Kidney tubule cell (primary cell): ENCODE measurements at places on chromosomes 4 and X.

GRCh38 chrX:103687696-103688201, 1.2 kb upstream of the MORF4L2 start:
- DNase-seq: peak; percentile 72

- DNase-seq: no peak
These were observed 135.6 kb upstream of the SMAD1 start for GRCh38 chr4:145346081-145346480.

- DNase-seq: peak; percentile 57
These were observed 82.3 kb downstream of the PRSS12 start for GRCh38 chr4:118270492-118270891.

- no peak for DNase-seq
These were observed 33.4 kb downstream of the AFAP1 start for GRCh38 chr4:7906171-7906701.

DNA sequence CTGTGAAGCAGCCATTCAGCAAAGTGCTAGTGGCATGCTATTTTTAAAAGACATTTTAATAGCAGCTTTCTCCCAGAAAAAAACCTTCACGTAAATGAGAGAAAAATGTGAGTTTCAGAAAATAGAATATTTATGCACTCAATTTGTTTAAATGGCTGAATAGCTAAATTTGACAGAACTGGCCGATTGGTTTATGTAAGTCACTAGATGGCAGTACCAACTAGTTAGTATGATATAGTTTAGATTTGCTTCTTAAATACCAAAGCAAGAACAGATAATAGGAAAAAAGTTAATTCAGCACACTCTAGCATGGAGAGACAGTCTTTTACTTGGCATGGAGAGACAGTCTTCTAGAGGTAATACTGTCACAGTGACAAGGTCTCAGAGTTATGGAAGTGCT, 250.1 kb downstream of the SNCA start:
- DNase-seq: peak; percentile 25

GRCh38 chrX:104172788-104173187, 6.5 kb downstream of the FAM199X start:
- no peak for DNase-seq

- no peak for DNase-seq
These were observed 12.0 kb downstream of the P2RY10 start for GRCh38 chrX:78957049-78957767.

DNA sequence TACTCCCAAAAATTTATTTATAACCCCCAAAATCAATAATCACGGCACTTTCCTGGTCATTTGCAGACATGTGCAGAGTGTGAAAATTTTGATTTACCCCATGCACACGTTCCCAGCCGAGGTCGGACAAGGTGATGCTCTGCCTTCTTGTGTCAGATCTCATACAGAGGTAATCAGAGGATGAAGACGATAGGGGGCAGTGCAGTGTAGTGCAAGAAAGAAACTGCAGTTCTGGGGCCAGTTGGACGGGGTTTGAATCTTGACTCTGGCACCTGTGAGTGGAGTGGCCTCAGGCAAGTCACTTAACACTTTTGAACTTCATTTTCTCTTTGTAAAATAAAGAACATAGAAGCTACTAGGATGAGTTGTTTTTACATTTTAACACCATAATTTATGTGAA, 88.4 kb downstream of the FRMPD3 start:
- DNase-seq: peak; percentile 54

DNA sequence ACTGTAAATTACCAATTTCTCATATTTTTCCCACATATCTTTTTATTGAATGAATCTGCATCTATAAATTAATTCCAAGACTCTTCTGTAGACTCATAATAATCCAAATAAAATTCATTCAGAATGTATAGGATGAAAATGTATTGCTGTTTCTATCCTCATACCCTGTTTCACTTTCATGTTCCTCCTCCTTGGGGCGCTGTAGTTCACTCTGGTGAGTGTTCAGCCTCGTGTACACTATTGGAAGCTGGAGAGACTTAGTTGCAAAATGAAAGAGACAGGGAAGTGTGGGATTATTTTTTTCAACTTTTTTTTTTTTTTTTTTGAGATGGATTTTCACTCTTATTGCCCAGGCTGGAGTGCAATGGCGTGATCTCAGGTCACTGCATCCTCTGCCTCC, 296.1 kb downstream of the TLL1 start:
- DNase-seq: no peak

DNA sequence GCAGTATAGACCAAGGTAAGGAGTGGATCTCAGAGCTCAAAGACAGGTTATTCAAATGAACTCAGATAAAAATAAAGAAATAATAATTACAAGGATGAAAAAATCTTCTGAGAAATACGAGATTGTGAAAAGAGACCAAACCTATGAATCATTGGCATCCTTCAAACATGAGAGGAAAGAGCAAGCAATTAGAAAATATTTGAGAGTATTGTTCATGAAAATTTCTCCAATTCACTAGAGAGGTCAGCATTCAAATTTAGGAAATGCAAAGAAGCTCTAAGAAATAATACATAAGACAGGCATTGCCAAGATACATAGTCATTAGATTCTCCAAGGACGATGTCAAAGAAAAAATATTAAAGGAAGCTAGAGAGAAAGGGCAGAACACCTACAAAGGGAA, 93.5 kb upstream of the GALNTL6 start:
- no peak for DNase-seq
